ENCODE measurements at places on chromosomes 3 and 15.

DNA sequence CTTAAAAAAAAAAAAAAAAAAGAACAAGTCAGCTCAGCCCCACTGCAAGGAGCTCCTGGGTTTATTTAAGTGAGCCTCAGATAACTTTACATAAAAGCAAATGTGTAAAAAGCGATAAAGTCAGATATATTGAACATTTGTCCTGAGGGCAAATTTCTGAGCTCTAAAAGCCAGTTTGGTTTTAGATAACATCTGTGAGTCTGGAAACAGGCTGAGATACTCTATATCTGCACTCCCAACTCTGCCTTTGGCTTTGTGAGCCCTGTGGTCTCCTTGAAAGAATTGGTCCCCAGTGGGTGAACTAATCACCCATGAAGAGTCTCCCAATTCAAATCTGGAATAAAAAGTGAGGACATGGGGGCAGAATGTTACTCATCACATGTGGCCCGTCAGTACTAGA, 104.6 kb downstream of the APBA2 start:
- DNase-seq, result no peak

DNA sequence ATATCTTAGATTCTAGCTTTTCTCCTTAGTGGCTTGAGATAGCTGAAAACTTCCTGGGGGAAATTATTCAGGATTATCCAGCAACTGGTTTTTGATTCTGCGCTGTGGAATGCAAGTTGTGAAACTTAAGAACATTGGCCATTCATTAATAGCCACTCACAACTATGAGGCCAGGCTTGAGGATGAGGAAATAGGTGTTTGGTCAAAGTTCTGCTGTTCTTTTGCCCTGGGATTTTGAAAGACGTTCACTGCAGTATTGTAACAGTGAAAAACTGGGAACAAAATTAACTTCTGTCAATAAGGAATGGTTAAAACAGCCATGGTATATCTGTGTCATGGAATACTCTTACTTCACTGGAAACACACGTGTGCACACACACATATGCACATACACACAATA, 44.1 kb downstream of the CTXND1 start:
- DNase-seq, result no peak

GRCh38 chr3:13148561-13149329, 75.5 kb upstream of the IQSEC1 start:
- no peak for DNase-seq

DNA sequence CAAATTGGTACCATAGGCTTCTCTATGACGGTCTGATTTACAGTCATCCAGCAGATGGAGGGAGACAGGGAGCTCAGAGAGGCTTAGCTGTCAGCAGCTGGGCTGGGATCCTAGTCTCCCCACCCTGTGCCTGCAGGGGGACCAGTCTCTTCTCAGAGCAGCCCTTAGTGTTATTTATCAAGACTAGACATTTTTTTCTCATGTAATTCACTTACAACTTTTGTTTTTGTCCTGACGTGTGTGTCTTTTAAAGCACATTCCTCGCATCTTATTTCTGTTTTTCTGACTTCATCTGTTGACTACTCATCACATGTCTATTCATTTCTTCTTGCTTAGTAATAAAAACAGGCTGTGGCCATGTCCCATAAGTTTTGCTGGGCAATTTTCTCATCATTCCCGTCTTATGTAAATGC, 116.1 kb downstream of the KLF13 start:
- DNase-seq, result no peak

GRCh38 chr15:32030795-32031194, 480 bp downstream of the CHRNA7 start:
- DNase-seq, result no peak

GRCh38 chr15:71549091-71549490, 261.3 kb upstream of the NR2E3 start:
- DNase-seq, result no peak

GRCh38 chr15:94607176-94607654, 375.9 kb downstream of the MCTP2 start:
- no peak for DNase-seq

- no peak for DNase-seq
Measured at GRCh38 chr15:89089316-89090230, 1.3 kb downstream of the ABHD2 start.

DNA sequence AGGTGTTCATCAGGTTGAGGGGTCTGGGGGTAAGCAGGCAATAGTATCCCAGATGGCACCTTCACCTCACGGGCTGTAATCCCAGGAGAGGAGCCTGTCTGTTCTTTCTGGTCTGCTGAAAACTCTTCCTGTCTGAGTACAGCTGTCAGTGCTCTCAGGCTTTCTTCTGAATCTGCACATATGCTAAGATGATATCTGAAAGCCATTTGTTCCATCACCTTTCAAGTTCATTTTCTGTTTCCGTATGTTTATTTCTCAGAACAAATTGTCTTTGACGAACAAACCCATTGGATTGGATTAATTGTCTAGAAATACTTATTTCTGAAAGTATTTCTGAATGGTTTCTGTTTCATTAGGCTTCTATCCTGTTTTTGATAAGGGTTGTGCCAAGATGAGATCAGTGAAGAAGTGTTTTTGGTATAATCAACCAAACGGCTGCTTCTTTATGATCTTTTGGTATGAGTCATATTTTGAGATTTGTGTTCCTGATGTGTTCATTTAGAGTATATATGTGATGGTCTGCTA, 13.3 kb downstream of the ZNF592 start:
- no peak for DNase-seq

DNA sequence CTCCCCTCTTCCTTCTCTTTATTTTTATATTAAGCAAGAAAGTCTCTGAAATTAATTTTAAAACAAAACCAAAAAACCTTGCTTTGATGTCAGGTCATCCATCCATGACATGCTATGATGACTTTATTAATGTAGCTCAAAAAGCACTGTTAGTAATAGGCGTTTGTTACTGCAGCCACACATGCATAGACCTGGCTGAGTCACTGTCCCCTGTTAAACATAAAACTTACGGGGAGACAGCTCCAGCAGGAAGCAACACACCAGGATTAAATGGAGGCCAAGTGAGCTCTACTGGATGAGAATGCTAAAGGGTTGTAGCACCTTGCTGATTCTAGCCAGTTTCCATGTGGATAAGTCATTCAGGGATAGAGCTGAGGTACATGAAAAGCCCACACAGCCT, 661.1 kb downstream of the MAGI1 start:
- no peak for DNase-seq

DNA sequence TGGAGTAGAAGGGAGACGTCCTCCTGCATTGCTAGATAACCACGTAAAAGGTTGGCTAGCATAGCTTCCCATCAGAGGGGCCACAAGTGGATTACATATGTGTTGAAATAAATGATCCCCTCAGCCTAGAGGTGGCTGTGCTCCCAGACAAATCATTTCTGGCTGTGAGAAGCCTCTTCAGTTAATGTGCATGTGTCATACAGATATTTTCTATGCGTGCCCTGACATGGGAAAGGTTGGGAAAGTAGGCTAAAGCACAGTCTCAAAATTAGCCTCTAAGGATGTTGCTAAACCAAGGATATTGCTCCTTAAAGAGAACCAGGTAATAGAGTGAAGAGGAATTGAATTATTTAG, 17.8 kb downstream of the USP3 start:
- DNase-seq, result no peak
